ENCODE measurements at places on chromosomes 3 and 15.

DNA sequence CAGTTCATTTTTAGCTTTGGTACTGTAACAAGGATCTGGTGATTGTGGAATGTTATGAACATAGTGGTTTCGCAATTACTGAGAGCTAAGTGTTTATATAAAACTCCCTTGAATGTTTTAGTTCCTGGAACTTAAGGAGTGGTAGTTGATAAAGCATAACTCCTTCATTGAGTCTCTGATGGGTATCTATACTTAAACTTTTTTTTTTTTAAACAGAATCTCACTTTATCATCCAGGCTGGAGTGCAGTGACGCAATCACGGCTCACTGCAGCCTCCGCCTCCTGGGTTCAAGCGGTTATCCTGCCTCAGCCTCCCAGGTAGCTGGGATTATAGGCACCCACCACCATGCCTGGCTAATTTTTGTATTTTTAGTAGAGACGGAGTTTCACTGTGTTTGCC is 11.3 kb downstream of the PRKCI start:
- no peak for DNase-seq

GRCh38 chr3:64440498-64440897 is 215.2 kb upstream of the PRICKLE2 start:
- DNase-seq, result no peak

DNA sequence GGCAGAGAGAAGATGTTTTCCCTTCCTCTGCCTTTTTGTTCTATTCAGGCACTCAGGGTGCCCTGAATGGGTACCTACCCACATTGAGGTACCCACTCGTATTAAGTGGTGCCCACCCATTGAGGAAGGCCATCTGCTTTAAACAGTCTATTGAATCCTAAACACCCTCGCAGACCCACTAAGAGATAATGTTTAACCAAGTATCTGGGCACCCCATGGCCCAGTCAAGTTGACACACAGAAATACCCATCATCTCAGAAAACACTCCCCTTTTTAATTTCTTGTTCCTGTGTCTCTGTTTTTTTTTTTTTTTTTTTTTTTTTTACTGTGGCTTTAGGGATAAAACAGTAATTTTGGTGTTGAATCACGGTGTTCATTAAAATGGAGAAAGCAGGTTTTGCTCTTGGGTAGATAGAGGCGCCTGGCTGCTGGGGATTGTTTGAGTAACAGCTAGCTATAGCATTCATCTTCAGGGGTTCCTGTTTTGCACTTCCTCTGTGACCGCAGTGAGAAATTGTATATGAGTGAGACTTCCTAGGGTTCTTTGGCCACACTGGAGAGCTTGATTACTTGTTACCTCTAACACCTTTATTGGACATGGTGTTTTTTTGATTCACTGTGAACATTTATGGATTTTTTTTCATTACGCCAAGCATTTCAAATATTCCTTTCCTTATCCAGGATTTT is 259.1 kb downstream of the PTPRG start:
- no peak for DNase-seq

- no peak for DNase-seq
These were observed 230.2 kb downstream of the CPNE4 start for GRCh38 chr3:131804565-131805133.
